ENCODE measurements at places on chromosomes 16 and 17.

DNA sequence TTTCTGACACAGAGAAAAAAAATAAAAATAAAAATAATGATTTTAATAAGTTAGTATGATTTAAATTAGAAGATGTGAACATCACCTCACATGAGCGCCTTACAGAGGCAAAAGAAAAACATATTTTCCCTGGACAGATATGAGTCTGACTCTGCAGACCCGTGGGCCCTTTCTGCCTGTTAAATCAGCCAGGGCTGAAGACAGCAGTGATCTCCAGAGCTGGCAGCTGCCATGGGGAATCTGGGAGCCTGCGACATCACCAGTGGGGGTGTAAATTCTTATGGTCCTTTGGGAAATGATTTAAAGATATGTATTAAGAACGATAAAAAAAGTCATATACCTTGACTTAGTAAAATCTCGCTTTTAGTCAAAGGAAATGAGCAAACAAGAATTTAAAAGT, 65.7 kb upstream of the FOXF1 start:
- DNase-seq, result no peak

GRCh38 chr17:79834565-79835469, 4.4 kb downstream of the CBX4 start:
- no peak for DNase-seq

DNA sequence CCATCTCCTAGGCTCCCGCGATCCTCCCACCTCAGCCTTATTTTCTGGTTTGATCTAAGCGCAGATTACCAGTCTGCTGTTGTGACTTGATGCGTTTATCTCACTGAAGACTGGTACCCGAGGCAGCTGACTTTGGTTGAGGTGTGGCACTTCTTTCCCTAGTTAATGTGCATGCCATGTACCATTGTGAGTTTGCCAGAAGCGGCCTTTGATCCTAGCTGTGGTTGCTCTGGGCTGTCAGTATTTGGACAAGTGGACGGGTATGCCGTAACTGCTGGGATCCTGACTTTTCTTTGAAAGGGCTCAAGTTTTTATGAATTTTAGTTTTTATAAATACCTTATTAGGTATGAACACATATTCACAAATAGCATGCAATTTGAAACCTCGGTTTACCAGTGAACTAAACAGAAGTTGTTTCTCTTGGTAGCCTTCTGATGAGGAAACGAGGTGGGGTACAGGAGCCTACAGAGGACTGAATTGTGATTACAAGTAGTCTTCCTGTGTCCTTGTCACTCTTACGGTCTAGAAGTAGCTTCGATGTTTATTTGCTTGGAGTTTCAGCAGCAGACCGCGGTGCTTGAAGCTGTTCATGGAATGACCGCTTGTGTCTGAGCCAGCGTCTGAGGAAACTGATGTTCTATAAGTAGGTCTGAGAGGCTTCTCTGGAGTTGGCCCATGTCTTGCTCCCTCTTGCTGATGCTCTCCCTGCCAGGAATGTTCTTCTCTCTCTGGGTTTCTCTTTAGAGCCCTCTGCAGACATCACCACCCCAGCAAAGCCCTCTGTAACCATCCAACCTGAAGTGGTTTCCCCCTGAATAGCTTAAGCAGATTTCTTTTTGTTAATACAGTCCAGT, 40.0 kb downstream of the SEC14L1 start:
- DNase-seq, result no peak

GRCh38 chr17:22600644-22601298, 908.4 kb downstream of the KCNJ18 start:
- DNase-seq, result peak; percentile 4

DNA sequence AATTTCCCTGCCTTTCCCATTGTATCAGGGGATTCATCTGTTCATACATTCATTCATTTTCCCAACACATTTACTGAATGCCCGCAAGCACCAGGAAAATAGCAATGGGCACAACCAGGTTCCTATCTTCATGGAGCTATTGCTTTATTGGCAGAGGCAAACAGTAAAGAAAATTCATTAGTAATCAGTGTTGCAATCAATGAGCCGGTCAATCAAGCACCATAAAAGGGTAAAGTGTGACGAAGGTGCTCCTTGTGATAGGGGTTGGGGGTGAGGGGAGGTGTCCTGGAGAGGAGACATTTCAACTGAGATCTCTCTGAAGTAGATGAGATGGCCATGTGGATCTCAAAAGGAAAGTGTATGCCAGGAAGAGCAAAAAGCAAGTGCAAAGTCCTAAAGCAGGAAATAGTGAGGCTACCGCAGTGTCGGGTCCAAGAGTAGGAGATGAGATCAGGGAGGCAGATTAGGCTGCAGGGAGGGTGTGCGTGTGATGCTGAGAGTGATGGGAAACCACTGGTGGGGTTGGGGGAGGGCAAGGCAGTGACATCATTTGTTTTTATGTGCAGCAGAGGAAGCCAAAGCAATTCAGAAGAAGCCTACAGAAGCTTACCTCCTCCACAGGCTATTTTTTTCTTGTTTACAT, 28.4 kb downstream of the CDH13 start:
- peak; percentile 75 for DNase-seq

- no peak for DNase-seq
Measured at GRCh38 chr17:4301066-4301465, 37.3 kb upstream of the ANKFY1 start.

DNA sequence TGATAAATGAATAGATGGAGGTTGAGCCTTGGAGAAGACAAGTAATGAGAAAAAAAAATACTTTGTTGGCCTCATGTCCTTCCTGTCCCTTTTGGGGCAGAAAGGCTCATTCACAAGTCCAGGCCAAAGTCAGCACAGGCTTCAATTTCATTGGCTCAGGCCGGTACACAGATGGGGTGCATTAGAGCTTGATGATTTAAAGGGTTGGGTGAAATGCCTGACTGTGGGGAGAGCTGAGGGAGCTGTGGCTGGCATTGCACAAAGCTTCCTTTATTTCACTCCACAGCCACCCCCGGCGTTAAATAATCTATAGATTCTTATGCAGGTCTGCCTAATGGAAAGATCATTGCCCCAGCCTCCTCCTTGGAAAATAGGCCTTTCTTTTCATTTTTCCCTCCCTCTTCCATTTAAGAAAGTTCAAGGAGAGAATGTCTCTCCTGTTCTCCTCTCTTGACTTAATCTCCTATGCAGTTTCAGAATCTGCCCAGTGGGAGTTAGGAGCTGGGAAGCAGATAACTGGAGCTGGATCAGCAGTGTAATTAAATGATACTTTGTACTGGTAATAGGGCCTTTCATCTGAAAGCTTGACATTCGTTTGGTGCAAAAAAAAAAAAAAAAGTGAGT, 24.4 kb downstream of the YPEL2 start:
- DNase-seq, result no peak

GRCh38 chr16:52964290-52964689, 88.4 kb downstream of the CHD9NB start:
- no peak for DNase-seq

- no peak for DNase-seq
Measured at GRCh38 chr16:49382916-49383315, 9.3 kb downstream of the C16orf78 start.

DNA sequence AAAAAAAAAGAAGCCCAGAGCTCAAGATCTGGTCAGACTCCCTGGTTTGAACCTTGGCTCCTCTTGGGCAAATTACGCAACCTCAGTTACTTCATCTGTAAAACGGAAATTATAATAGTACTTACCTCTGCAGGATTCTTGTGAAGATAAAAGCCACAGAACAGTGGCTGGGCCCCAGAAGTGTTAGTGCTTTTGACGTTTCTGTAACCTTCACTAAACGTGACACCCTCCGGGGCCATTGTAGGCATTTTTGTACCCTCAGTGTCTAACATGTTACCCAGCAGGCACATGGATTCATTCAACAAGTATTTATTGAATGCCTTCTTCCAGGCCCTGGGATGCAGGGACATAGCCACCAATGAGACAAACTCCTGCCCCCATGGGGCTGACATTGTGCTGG, 58.0 kb downstream of the PITPNC1 start:
- DNase-seq, result peak; percentile 43

- peak; percentile 77 for DNase-seq
Measured at GRCh38 chr16:89863741-89864526, 9.5 kb upstream of the TCF25 start.

- no peak for DNase-seq
Measured at GRCh38 chr17:35998018-35998545, 3.3 kb downstream of the CCL15 start.

DNA sequence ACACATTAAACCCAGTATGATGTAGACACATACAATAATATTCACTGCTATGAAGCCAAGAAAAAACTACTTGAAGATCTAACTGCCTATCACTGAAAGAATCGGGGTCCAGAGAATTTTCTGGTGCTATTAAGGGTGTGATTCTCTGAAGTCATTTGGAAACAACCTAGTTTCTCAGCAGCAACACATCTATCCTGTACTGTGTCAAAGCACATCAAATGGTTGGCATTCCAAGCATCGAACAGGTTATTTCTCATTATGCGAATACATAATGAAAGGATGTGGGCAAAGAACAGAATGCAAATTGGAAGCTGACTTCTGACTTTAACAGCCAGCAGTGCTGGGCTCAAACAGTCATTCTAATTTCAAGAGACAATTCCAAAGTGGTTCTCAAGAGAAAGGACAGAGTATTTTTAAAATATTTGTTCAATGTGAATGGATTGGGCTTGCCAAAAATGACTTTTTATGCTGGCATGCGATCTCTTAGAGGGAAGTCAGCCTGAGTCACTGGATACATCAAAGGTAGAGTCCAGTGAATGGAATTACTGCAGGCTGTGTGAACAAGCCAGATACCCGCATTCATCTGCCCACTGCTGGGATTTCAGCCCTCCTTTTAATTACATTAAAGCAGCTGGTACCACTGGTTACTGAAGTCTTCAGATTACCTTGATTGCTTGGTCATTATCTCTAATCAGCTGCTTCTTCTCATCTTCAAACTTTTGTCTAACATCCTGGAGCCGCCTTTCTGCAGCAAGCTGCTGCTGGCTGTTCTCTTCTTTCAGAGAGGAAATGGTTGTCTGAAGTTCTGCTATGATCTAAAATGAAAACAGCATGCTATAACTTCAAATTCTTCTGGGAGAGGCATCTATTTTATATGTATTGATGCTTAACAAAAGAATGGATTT, 181.2 kb upstream of the AXIN2 start:
- DNase-seq, result peak; percentile 95

- no peak for DNase-seq
Measured at GRCh38 chr17:57125866-57126265, 40.8 kb downstream of the AKAP1 start.

DNA sequence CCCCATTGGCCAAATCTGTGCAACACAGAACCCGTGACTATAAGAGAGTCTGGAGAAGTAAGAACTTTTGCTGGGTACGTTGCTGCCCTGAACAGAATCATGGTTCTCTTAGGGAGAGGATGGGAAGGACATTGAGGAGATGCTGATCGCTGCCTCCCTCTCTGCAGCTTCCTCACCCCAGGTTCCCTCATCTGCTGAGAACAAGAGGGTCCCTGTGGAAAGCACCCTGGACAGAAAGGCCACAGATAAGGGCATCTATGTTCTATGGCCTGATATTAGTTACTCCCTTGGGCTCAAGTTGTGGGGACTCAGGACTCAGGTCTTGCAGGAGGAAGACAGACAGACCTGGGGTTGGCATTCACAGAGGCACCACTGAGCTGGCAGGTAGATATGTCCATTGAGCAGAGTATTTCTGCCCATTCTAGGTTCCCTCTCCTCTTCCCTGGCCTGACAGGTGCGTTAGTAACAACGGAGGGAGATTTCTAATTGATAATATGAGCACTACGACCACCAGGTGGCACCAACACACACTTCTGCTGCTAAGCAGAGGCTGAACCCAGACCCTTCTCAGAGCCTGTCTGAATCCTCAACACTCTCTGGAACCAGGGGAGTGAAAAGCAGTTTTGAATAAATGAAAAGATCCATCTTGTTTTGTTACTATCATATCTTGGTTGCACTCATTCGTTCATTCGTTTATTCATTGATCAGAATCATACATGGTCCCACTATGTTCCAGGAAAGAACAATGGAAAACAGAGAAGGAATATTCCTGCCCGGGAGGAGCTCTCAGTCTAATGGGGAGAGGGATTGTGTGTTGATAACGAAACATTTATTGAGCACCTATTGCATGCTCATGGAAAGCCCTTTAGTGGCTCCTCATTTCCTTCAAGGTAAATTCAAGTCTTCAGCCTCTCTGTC, 56.4 kb downstream of the SLC6A2 start:
- peak; percentile 65 for DNase-seq

- DNase-seq, result no peak
Measured at GRCh38 chr16:13697568-13697967, 222.4 kb upstream of the ERCC4 start.

GRCh38 chr16:5412731-5413130, 315.1 kb upstream of the EEF2KMT start:
- DNase-seq, result no peak

All from cardiac fibroblast (primary cell).